ENCODE measurements at places on chromosomes 6 and 20. TPM values are rescaled to one million over a fixed set of nuclear protein-coding genes. Genes with fewer than 3 reads are reported as not detected.
A peak's percentile ranks its signal among the peaks of the same experiment; 100 is the strongest.

GGTLC1 gene
- polyA plus RNA-seq = not detected

PPDPF gene
- polyA plus RNA-seq = 324 TPM

RSPH4A gene
- polyA plus RNA-seq = 0.14 TPM

BPIFB2 gene
- polyA plus RNA-seq = not detected

GPR63 gene
- 0.44 TPM for polyA plus RNA-seq

SLC17A2 gene
- not detected for polyA plus RNA-seq

DNA sequence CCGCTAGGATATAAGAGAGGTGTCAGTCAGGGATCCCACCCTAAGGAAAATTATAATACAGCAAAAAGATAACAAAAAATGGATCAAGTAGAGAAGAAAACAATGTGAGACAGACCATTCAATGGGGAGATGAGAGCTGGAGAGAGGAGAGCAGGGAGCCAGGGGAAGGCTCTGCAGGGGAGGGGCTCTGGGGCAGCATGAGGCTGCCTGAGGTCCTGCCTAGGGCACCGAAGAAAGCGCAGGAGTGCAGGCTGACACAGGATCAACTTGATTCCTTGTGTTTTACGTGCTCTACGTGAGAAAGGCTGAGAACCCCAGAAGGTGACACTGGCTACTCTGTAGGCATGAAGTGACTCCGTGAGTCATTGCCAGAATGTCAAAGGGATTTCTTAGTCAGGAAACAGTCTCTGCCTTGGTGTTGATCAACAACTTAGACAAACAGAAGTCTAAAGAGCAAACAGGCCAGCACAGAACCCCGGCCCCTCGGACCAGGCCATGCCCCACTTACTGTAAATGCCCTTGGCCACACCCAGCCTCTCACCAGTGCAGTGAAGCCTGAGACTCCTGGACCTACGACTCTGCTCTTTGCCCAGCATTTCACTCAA, 290.1 kb upstream of the PRDM1 start:
- peaks cover 13% of the 10 kb centered on the region for H3K4me1 ChIP-seq
- no peak for DNase-seq
- no peak overlapping the region for H3K27ac ChIP-seq
- H3K36me3 ChIP-seq = no peaks in the 10 kb centered on the region

DNA sequence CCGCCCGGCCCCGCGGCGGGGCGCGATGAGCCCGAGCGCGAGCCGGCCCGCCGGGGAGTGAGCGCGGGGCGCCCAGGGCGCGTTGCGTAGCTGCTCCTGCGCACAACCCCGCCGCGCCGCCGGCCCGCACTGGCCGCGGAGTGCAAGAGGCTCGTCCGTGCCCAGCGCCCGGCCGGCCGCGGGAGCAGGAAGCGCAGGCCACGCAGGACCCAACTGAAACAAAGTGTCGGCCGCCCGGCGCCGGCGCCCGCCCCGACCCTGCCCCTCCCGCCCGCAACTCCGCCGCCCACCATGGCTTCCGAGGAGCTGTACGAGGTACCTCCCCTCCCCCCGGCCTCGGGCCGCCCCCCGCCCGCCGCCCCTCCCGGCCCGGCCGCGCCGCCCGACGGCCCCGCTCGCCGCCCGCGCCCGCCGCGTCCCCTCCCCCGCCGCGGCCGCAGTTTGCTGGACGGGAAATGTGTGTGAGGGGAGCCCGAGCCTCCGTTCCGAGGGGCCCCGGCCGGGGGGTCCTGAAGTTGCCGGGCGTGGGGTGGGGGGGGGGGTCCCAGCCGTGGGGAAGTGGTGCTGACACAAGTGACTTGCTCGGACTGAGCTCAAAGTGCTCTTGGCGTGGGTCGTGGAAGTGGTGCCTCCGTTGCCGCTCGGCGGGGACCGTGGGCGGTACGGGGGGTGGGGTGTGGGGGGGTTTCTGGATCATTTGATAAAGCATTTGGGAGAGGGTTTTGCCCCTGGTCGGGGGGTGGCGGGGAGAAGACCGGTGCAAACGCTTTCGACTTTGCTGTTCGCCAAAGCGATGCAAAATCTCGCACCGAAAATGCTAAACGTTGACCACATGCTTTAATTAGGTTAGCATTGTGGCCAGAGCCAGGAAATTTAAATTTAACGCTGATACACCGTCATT, 539 bp downstream of the CDYL start:
- H3K27ac ChIP-seq = peak overlapping the region; percentile 88
- DNase-seq = peak; percentile 27
- no peaks in the 10 kb centered on the region for H3K36me3 ChIP-seq
- no peaks in the 10 kb centered on the region for H3K4me1 ChIP-seq
- peak overlapping the region; percentile 70 for H3K4me3 ChIP-seq
- H3K27me3 ChIP-seq = no peaks in the 10 kb centered on the region

DNA sequence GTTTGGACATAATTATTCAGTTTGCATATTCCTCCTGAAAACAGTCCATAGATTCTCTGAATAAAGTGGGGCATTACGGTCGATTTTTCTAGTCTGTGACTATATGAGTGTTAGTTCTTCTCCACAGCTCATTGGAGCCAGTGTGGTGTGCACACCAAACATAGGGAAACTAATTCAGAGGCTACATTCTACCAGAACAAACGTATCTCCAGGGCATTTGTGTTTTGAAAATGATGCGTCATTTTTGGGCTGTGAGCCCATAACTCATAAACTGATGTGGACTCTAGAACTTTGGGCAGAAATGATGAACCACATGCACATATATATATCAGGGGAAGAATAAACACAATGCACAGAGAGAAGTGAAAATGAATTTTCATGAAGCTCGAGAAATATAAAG, 41.8 kb downstream of the C6orf58 start:
- no peak overlapping the region for H3K27ac ChIP-seq
- H3K4me1 ChIP-seq = no peaks in the 10 kb centered on the region
- H3K27me3 ChIP-seq = no peaks in the 10 kb centered on the region
- no peak for DNase-seq
- H3K36me3 ChIP-seq = no peaks in the 10 kb centered on the region

DNA sequence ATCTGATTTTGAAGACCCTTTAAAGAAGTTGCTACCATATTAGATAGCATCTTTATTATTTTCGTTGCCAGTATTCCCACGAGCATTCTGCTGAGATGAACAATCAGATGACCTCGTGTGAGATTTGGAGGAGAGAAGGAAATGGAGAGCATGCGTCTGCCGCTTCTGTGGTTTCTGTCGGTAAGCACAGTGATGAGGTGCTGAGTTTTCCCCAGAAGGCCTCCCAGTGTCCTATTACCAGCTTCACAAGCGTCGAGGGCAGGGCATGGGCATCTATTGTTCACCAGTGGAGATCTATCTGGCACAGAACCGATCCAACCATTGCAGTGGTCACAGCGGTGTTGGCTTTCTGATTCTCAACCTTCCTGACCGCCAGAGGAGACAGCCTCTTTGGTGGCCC, 29.4 kb downstream of the TRAF3IP2 start:
- H3K4me3 ChIP-seq = no peak overlapping the region
- H3K27me3 ChIP-seq = no peaks in the 10 kb centered on the region
- peaks cover 54% of the 10 kb centered on the region for H3K36me3 ChIP-seq
- no peak for DNase-seq

Data from heart right ventricle (tissue), 16 donors.